Activated CD4-positive, alpha-beta memory T cell treated with anti-CD3 and anti-CD28 coated beads for 36 hours (primary cell): ENCODE measurements at places on chromosomes 7 and 10.
A peak's percentile ranks its signal among the peaks of the same experiment; 100 is the strongest.

- no peak for DNase-seq
Measured at GRCh38 chr7:15433151-15433550, 128.7 kb downstream of the AGMO start.

DNA sequence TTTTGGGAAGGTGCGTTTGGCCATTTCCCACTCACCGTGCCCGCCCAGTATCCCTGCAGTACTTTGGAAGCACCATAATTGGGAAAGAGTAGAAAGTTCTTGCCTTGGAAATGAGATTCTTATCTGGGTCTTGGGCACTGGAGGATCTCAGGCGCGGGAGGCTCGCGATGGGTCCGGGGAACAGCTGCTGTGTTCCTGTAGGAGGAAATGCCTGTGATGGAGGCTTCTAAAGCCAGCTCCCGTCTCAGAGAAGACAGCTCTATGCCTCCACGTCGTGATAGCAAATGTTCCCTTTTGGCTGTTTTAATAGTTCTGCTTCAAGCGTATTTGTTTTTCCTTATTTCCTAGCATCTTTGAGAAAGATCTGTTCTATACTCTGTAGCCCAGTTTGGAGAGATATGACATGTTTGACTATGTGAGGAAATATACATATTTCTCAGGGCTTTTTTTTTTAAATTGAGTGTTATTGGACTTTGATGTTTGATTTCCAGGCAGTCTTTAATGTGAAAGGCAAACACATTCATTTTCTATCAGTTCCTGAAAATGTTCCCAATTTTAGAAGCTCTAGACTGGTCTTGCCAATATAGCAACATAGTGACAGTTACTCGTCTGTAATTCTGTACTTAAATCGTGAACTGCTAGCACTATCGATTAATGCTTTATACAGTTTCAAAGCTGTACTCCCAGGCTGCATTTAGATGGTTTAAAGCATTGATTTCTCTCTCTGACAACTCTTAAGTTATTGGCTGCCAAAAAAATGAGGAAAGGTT is 280.8 kb downstream of the DPP6 start:
- DNase-seq = no peak

GRCh38 chr7:124934841-124935240 is 5.2 kb upstream of the POT1 start:
- DNase-seq = no peak

DNA sequence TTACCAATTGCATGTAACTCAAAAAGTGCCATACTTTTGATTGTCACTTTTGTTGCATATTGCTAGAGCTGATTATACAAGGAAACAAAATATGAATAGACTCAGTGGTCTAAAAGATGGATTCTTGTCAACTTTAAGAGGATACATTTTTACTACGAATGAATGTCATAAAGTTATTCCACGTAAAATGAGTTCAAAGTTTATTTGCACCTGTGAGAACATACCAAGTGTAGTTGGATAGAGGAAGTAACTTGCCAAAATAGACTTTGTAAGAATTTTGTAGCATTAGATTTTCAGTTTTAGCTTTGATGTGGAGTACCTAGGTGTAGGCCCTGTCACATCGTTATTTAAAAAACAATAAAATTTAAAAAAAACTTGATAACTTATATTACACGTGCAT is 106.2 kb downstream of the PHF14 start:
- no peak for DNase-seq

GRCh38 chr7:39531818-39532217 is 34.4 kb upstream of the YAE1 start:
- no peak for DNase-seq

DNA sequence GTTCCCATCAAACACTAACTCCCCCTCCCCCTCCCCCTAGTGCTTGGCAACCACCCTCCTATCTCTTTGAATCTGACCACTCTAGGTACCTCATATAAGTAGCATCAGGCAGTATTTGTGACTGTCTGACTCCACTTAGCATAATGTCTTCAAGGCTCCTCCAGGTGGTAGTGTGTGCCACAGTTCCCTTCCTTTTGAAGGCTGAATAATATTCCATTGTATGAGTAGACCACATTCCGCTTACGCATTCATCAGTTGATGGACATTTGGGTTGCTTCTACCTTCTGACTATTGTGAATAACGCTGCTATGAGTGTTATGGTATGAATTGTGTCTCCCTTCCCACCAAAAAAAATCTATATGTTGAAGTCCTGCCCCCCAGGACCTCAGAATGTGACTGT is 89.6 kb downstream of the PRKAG2 start:
- DNase-seq = no peak

DNA sequence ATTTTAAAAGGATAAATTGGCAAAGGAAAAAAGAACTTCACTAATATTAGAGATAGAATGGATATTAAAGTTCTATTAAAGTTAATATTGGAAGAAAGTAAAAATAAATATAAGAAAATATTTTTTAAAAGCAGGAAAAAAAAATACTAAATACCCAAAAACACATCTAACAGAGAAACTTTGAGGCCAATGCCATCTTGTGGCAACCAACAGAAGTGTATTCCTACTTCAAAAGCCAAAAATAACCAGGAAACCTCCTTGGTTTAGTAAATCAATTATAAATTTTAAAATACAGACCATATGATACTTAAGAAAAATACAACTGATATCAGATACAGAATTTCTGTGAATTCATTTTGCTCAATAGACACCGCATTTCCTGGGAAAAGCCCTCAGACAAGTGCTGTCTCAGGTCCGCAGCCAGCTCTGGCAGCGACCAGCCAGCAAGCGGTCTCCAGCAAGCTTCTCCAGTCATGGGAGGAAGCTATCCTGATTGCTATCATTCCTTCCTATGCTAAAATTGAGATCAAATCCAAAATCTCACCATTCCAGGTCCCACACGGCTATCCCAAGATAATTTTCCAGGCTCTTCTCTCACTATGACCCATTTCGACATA is 65.3 kb downstream of the LMBR1 start:
- no peak for DNase-seq

DNA sequence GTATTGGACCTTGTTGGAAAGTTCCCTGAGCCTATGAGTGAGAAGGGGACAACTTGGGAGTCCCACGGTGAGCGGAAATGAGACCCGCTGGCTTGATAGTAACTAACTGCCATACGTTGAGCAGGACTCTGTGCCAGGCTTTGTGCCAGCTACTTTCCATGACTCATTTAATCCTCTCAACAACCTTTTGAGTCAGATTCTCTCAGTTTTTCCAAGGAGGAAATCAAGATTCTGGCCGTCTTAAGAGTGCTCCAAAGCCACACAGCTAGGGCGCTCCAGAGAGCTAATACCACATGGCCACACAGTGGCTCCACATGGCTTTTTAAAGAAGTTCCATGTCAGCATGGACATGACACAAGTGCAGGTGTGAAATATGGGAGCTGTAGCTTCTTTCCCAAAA is 55.7 kb downstream of the NOD1 start:
- no peak for DNase-seq

DNA sequence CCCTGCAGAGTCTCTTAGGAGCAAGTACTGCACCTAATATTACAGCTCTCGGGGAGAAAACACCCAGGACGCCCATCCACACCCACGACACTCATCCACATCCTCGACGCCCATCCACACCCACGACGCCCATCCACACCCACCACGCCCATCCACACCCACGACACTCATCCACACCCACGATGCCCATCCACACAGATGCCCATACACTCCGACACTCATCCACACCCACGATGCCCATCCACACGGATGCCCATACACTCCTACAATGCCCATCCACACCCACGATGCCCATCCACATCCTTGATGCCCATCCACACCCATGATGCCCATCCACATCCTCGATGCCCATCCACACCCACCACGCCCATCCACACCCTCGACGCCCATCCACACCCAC is 503.1 kb downstream of the PTPRN2 start:
- DNase-seq = no peak

DNA sequence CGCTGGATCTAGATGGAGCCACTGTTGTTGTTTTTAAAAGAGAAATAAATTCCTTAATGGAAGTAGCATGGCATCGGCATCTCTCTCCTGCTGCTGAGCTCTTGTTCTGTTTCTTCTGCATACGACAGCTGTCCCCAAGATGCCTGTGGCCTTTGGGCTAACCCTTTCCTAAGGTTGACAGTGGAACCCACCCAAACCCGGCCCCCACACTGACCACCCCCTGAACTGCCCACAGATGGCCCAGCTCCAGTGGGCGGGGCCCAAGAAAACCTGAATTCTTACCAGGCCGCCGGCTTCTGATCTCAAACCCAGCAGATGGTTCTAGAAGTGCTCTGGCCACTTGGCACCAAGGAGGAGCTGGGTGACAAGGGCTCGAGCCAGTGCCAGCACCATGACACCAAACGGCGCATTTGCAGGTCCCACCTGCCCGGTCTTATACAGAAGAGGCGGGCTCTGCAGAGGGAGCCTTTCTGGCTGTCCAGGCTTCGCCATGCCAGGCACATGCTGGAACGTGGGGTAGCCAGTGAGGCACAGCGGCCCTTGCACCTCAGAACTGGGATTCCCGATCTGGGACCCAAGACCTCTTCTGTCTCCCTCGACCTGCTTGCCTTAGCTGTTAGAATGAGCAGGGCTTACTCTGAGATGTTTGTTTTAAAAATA is 82.7 kb downstream of the RGS10 start:
- DNase-seq = no peak

- no peak for DNase-seq
Measured at GRCh38 chr7:47775238-47775637, 173.0 kb downstream of the PKD1L1 start.

- DNase-seq = peak; percentile 24
Measured at GRCh38 chr10:15419279-15419874, 48.3 kb upstream of the FAM171A1 start.

GRCh38 chr7:95035295-95035694 is 127.9 kb downstream of the PPP1R9A start:
- no peak for DNase-seq

DNA sequence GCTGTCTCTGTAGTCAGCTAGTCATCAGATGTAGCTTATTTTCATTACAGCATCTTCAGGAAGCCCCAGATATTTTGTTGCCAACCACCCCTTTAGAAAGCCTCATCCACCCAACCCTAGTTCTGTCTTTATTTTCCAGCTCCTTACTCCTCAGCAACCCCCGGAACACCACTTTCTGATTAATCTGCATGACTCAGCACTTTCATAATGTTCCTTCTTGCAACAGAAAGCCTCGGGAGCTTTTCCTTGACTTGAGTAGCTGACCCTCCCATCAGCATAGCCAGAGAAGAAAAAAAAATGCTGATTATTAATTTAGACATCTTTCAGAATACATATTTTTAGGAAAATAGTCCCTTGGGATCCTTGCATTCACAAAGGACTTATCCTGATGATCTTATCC is 244.0 kb upstream of the CXCL12 start:
- DNase-seq = no peak

DNA sequence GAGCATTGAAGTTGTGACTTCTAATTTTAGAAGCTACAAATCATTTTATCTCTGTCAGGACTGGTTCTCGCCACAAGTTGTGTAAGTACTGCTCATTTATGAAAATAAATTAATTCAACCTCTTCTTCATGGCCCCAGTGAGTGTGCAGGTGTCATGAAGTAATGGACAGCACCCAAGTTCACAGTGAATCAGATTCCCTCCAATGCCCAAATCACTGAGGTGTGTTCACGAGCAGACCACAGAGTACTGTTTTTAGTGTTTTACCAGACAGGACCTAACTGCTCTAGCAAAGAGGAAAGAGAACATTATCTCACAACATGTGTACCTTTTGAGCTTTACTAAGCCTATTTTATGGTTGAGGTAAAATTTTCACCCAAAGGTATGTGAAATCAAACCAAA is 980.0 kb downstream of the CNTNAP2 start:
- DNase-seq = no peak
